ENCODE measurements at places on chromosomes 6 and 20.
A peak's percentile ranks its signal among the peaks of the same experiment; 100 is the strongest.

- DNase-seq, result no peak
These were observed 559.4 kb upstream of the MANEA start for GRCh38 chr6:95017922-95018321.

DNA sequence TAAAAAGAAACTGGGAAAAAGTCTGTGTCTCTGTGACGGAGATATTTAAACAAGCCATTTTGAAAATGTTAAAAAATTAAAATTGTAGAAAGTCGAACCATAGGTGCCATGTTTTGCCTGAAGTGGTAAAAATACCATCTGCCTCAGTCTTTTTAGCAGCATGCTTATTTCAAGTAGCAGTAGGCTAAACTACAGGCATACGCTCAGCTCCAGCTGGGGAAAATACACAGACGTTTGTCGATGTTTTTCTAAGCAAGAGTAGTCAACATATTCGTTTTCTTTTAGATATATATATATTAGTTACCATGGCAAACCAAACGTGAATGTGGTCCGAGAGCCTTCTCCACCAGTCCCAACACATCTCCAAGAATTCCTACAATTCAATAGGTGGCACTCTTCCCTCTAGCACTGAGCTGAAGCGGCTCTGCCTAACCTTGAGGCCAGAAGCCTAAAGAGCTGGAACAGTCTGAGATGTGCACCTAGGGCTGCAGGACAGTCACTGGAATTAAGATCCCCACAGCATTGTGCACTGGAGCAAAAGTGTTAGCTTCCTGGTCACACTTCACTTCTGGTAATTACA is 70.2 kb upstream of the BEND3 start:
- DNase-seq, result no peak

GRCh38 chr6:112203577-112204349 is 50.6 kb downstream of the LAMA4 start:
- DNase-seq, result no peak

- DNase-seq, result no peak
These were observed 38.2 kb downstream of the MBOAT1 start for GRCh38 chr6:20173833-20174792.

- DNase-seq, result peak; percentile 77
These were observed 4.2 kb upstream of the NTSR1 start for GRCh38 chr20:62704341-62704948.

DNA sequence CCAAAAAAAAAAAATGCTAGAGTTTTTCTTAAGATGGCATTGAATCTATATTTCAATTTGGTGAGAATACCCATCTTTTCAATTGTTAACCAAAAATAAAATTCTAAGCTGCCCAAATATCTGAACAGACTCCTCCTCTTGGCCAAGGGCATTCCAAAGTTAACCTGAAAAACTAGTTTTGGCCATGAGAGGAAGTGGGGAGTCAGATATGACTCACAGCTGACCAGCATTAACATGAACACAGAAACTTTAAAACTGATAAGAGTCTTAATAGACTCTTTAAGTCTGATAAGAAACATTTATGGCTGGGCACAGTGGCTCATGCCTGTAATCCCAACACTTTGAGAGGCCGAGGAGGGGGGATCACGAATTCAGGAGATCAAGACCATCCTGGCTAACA is 171.3 kb downstream of the FAXC start:
- no peak for DNase-seq

GRCh38 chr6:122408240-122408639 is 8.8 kb downstream of the HSF2 start:
- no peak for DNase-seq

GRCh38 chr6:158324136-158324535 is 11.9 kb downstream of the TULP4 start:
- no peak for DNase-seq

DNA sequence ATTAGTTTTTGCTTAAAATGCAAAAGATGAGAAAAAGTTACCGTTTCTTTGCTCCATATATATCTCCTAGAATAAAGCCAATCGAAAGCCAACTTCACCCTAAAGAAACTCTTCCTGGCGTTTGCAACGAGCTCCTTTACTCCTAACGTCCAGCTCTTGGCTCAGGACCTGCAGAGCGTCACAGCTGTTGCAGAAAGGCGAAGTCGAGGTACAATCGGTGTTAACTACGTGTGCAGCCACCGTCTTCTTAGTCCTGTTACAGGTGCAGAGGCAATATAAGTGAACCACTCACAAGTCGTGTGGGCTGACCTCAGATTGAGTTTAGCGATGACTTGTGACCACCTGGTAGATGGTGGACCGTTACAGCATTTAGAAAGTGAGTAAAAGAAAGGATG is 113.1 kb downstream of the TRIM27 start:
- DNase-seq, result no peak

GRCh38 chr6:73041051-73041450 is 184.2 kb downstream of the KHDC1L start:
- no peak for DNase-seq

GRCh38 chr20:1094751-1095150 is 23.7 kb upstream of the PSMF1 start:
- no peak for DNase-seq

- no peak for DNase-seq
These were observed 33.3 kb upstream of the AFDN start for GRCh38 chr6:167793421-167793820.

GRCh38 chr6:112640891-112641290 is 293.8 kb downstream of the RFPL4B start:
- no peak for DNase-seq

DNA sequence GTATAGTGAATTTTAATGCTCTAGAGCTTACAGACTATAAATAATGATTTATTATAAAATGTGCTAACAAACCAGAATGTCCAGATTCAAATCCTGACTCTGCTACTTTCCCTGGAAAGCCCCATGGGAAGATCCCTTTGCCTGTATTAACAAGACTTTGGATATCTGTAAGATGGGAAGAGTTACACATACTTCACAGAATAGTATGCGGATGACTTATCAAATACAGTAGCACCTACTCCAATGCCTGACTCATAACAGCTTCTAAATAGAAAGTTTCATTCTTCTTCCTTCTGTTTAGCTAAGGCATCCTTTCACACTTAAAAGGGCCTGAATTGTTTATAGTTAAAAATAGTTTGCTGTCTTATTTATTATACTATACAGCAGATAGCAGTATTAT is 166.3 kb downstream of the KCNQ5 start:
- no peak for DNase-seq

GRCh38 chr6:129153257-129153656 is 270.3 kb downstream of the LAMA2 start:
- DNase-seq, result no peak

GRCh38 chr20:34190679-34191090 is 50.5 kb upstream of the ASIP start:
- DNase-seq, result peak; percentile 80

- peak; percentile 69 for DNase-seq
These were observed 642 bp downstream of the EEF1A2 start for GRCh38 chr20:63497946-63498935.

- DNase-seq, result no peak
These were observed 82.7 kb upstream of the RALGAPA2 start for GRCh38 chr20:20795119-20795518.

- DNase-seq, result peak; percentile 72
These were observed 684 bp downstream of the ZNFX1 start for GRCh38 chr20:49276961-49277785.

GRCh38 chr6:137102851-137103492 is 58.2 kb upstream of the IL20RA start:
- no peak for DNase-seq

- DNase-seq, result no peak
These were observed 69.3 kb upstream of the FYN start for GRCh38 chr6:111942561-111942960.

- no peak for DNase-seq
These were observed 1205.5 kb upstream of the CITED2 start for GRCh38 chr6:140579918-140580317.

DNA sequence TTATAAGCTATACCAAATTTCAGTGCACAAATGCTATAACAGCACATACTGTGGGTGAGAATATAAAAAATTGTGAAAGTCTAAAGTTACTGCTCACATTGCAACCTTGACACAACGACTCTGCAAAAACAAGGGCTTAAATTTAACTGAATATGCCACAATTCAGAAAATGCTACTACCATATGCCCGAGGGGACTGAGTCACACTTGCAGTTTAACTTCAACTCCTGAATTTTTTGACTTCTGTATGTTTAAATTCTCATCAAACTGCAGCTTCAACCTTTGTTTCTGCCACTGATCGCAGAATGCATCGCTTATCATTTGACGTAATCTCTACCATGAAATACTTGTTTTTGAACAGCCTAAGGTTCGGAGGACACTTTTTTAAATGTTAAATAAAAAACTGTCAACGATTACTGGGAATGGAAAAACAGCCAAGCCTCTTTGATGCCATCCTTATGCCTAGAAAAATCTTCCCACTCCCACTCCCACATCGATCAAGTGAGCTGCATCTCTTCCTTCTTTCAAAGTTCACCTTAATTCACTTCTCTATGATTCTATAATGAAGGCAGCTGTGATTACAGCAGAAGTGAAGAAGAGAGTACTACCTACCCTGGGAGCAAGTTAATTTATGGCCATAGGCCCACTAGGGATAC is 136.5 kb downstream of the ATXN1 start:
- DNase-seq, result no peak

DNA sequence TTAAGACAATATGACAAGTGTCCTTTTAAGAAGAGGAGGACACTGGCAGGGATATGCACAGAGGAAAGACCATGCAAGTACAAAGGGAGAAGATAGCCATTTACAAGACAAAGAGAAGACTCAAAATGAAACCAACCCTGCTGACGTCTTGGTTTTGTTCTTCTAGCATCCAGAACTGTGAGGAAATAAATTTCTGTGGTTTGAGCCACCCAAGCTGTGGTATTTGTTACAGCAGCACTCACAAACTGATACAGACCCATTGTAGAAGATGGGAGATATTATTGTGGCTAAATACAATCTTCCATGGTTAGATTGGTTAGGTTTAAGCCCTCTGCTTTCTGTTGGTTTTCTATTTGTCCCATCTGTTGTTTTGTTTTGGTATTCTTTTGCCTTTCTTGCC is 88.6 kb upstream of the SLC35F1 start:
- no peak for DNase-seq

DNA sequence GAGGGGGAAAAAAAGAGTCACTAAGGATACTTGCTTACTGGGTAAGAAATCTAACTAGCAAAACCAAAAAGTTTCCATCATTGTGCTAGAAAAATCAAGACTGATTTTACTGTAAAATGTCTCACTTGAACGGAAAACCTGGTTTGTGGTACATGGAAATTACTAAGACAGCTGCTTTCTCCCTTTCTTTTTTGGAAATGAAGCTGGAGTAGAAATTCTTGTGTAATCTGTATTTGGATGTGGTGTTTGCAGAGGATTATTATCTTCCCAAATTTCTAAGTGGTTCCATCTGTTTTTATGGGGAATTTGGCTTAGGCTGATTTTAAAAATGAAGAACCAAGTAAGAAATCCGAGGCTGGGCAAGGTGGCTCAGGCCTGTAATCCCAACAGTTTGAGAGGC is 20.4 kb downstream of the EPB41L2 start:
- DNase-seq, result no peak

DNA sequence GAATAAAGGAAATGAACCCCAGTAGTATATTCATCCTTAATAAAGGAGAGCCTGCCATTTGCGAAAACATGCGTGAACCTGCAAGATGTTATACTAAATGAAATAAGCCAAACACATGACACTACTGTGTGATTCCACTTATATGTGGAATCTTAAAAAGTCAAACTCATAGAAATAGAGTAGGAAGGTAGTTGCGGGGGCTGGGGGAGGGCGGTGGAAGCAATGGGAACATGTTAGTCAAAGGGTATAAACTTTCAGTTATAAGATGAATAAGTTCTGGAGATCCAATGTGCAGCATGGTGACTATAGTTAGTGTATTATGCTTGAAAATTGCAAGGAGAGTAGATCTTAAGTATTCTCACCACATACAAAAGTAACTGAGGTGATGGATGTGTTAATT is 72.9 kb downstream of the ANKRD6 start:
- DNase-seq, result no peak

GRCh38 chr20:32603046-32603726 is 18.1 kb upstream of the NOL4L start:
- DNase-seq, result no peak

- DNase-seq, result no peak
These were observed 78.5 kb upstream of the NUP153 start for GRCh38 chr6:17785094-17785787.

GRCh38 chr6:157033428-157034140 is 256.4 kb downstream of the ARID1B start:
- DNase-seq, result no peak

DNA sequence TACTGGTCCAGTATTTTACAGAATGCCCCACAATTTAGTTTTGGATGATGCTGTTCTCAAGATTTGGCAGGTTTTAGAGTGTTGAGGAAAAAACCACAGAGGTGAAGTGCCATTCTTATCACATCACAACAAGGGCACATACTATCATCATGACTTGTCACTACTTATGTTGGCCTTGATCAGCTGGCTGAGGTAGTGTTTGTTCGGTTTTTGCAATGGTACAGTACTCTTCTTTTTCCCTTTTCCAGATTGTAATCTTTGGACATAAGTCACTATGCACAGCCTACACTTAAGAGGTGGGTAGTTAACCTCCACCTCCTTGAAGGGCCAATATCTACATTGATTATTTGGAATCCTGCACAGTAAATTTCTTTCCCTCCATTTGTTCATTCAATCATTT is 8.8 kb downstream of the TENT5A start:
- no peak for DNase-seq

GRCh38 chr6:139308286-139308916 is 16.6 kb upstream of the TXLNB start:
- DNase-seq, result no peak

DNA sequence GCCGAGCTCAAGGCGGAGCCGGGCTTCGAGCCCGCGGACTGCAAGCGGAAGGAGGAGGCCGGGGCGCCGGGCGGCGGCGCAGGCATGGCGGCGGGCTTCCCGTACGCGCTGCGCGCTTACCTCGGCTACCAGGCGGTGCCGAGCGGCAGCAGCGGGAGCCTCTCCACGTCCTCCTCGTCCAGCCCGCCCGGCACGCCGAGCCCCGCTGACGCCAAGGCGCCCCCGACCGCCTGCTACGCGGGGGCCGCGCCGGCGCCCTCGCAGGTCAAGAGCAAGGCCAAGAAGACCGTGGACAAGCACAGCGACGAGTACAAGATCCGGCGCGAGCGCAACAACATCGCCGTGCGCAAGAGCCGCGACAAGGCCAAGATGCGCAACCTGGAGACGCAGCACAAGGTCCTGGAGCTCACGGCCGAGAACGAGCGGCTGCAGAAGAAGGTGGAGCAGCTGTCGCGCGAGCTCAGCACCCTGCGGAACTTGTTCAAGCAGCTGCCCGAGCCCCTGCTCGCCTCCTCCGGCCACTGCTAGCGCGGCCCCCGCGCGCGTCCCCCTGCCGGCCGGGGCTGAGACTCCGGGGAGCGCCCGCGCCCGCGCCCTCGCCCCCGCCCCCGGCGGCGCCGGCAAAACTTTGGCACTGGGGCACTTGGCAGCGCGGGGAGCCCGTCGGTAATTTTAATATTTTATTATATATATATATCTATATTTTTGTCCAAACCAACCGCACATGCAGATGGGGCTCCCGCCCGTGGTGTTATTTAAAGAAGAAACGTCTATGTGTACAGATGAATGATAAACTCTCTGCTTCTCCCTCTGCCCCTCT is 1.1 kb downstream of the CEBPB start:
- peak; percentile 80 for DNase-seq

GRCh38 chr6:166775180-166775922 is 148.3 kb upstream of the RPS6KA2 start:
- DNase-seq, result peak; percentile 67

GRCh38 chr6:157104803-157105202 is 218.5 kb downstream of the TMEM242 start:
- DNase-seq, result no peak

GRCh38 chr6:37317312-37318038 is 36.3 kb upstream of the RNF8 start:
- no peak for DNase-seq

- no peak for DNase-seq
These were observed 642.1 kb downstream of the EPHA7 start for GRCh38 chr6:92777146-92777740.
